ENCODE measurements at places on chromosomes 5 and 9.

- DNase-seq: no peak
These were observed 173.0 kb downstream of the SEMA6A start for GRCh38 chr5:116401576-116401975.

DNA sequence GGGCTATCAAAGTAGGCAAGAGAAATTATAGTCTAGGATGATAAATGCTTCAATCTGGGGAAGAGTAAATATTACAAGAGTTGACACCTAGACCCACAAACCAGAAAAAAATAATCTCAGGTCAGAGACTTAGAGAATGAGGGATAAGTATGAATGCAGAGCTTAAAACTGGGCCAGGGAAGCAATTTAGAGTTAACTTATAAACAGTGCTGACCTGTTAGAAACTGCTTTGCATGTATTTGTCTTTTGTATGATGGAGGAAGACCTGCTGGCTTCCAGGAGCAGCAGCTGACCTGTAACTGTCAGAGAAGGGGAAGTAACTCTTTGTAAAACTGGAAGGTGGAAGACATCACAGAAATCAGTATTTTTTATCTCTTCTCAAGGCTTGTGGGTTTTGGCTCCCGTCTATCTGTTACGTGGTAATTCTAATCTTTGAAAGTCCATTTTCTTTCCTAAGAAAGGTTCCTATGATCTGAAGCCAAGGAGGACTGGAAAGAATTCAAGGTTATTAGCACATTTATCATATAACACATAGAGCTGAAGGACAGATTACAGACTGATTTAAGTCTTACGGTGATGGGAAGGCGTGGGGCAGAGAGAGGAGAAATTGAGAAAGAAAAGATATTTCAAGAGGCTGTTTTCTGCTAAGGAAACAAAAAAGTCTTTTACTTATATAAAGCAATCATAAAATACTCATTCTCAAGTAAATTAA, 114.7 kb upstream of the ADAMTS19 start:
- no peak for DNase-seq

GRCh38 chr5:127809533-127809932, 106.3 kb downstream of the CCDC192 start:
- no peak for DNase-seq

DNA sequence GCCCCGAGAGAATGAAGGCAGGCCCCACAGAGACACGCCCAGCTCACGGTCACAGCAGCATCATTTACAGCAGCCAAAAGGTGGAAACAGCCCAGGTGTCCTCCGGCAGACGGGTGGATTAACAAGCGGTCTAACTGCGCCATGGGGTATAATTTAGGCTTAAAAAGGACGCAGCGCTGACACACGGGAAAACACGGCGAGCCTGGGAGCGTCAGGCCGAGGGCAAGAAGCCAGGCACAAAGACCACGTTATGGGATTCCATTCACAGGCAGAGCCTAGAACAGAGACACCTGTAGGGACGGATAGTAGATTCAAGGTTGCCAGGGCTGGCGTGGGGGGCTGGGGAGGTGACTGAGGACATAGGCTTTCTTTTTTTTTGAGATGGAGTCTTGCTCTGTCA, 36.9 kb upstream of the TMEM250 start:
- no peak for DNase-seq

DNA sequence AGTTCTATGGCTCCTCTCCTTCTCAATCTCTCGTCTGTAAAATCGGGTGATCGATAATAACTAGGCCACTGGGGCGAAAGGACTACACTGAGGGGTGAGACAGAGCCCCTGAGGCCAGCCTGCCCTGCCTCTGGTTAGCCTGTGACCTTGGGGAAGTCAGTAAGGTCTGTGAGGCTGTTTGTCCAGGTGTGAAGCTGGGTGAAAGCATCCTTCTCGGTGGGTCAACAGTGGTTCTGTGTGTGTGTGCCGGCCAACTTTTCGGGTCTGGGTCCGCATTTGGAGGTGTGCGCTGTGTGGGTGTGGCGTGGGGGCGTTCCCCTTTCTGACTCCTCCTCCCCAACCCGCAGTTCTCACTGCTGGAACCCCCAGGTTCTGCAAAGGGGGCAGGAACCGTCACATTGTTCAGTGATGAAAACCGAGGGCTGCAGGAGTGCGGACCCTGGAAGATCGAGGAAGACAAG, 5.0 kb upstream of the RNF44 start:
- peak; percentile 61 for DNase-seq

- no peak for DNase-seq
These were observed 113.0 kb downstream of the ANXA1 start for GRCh38 chr9:73264631-73265030.

GRCh38 chr5:95812074-95812471, 10.5 kb downstream of the GLRX start:
- no peak for DNase-seq

DNA sequence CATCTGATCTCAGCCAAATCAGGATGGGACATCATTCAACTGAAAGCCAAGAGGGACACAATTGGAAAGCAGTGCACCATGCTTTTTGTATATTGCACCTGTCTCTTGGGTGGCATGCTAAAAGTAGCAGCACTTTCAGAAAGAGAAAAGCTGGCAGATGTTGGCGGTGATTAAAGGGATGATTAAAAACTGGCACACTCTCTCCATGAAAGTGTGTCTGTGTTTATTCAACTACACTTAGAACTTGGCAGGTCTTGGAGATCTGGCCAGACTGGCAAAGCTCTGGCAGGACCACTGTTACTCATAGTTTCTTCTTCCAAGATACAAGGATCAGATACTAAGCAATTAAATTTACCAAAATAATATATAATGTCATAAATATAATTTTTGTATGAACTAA, 112.9 kb upstream of the ELAVL2 start:
- no peak for DNase-seq

Data from stimulated activated CD4-positive, alpha-beta T cell treated with anti-CD3 and anti-CD28 coated beads, Interleukin-15, amount 100 ng/mL, for 48 hours (primary cell).